CD4-positive, alpha-beta T cell treated with Interleukin-1 beta for 1 hour (primary cell): ENCODE measurements at places on chromosomes 7 and 10.

- no peak for DNase-seq
Observed at GRCh38 chr7:24200407-24200966, 83.5 kb upstream of the NPY start.

DNA sequence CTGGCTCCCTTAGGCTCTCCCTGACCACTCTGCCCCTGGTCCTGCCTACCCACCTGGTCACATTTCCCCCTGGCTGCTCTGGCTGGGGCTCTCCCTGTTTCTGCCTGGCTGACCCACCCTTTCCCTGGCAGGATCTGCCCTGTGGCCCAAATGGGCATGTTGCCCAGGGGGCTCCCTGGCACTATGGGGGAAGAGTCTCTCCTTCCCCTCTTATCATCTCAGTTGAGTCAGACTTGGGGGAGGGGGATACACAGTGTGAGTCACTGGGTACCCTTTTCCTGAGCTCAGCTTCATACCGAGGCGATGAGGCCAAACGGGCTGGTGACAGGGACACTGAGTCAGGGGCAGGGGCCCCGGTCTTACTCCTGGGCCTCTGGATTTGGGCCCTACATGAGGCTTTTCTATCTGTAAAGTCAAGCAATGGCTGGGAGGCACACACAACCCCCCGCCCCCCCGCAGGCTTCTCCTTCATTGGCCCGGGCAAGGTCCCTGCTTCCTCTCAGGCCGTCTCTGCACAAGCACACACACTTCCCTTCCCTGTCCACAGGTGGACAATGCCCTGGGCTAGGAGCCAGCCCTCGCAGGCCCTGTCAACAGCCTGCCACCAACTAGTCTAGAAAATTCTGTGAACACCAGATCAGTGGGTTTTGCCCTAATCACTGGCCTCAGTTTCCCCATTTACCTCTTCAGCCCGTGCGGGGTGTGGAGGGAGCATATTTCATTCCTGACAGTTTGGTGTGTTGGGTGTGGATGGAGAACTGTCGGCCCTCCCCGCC is 627 bp upstream of the FLNC start:
- DNase-seq: no peak

GRCh38 chr10:113610631-113611601 is 52.9 kb downstream of the NRAP start:
- no peak for DNase-seq

DNA sequence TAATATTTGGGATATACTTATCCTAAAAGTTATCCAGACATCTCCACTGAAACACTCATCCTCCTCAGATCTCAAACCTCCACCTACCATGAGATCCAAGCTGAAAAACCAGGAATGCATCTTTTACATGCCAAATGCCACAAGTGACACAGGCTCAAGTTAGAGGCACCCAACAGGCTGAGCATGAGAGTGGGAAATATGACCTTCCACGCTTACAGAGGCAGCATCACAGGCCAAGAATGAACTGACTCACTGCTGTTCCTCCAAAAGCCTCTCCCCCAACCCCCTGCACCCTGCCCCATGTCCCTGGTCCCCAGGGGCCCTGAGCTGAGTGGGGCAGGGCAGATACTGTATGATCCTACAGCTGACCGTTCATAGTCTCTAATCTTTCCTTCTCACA is 4.8 kb upstream of the MTPAP start:
- DNase-seq: no peak

- DNase-seq: no peak
Observed at GRCh38 chr10:80518143-80518806, 19.4 kb upstream of the SH2D4B start.

- DNase-seq: no peak
Observed at GRCh38 chr10:126110489-126111180, 214.3 kb downstream of the FANK1 start.

DNA sequence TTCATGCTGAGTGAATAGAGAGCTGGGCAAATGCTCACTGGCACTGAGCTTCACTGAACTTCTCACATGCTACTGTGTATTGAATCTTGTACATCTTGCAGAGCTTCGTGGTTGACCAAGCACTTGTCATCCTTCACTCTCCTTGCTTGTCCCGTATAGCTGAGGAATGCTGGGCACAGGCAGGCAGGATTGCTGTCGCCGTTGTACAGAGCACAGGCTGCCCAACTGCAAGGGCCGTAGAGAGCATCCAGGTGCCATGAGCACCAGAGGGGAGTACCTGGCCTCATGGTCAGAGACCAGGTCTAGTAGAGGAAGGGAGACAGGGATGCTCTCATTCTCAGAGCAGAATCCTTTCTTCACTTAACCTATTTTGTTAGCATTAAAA is 99.8 kb upstream of the RET start:
- no peak for DNase-seq

DNA sequence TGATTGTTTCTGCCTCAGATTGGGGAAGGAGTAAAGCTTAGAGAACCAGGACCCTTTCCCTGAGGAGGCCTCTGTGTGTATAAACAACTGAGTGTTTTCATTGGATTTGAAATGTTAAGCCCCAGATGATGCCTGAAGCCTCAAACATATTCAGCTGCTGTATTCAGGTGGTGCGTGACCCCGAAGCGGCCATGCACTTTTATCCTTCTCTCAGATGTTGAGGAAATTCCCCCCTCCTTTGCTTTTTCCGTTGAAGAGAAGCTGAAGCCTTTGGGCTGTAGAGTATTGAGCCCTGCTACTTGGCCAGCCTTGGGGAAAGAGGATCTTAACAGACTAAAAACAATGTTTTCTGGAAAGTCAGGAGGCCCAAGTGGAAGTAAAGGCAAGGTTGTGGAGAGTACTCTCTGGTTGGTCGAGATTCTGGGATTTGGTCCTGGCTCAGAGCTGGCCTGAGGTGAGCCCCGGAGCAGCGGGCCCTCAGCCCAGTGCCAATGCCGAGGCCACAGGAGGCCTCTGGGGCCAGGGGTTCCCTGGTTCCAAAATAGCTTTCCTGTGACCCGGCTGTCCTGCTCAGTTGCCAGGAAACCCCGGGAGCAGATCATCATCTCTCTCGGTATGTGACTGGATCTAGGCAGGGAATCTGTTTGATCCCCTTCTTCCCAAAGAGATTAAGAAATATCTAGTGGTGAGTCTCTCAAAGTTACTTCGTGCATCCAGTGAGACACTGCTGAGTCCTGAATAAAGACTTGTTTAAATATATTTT is 22.5 kb downstream of the FKBP6 start:
- DNase-seq: no peak

DNA sequence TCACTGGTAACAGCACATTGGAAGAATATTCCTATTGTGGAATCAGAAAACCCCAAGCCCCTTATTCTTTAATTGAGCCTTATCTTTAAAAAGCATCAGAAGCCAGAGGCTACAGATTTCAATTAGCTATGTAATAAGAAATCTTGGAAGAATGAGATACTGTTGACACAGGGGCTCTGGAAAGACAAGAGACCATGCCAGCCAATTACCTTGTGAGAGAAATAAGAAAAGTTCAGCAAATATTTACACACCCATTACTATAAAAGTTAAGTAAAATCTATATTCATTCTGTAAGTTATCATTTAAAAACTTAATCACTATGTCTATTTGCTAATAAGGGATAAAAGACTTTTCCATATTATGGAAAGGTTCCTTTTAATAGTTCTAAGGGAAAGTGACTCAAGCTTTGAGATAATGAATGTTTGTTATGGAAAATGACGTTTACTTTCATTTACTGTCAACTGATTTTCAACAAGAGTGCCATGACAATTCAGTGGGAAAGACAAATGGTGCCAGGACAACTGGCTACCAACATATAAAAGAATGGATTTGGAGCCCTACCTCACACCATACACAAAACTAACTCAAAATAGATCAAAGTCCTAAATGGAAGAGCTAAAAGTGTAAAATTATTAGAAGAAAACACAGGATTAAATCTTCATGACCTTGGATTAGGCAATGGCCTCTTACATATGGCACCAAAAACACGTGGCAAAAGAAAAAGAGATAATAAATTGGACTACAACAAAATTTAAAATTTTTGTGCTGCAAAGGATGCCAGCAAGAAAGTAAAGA is 28.3 kb downstream of the ZFAND2A start:
- no peak for DNase-seq

- no peak for DNase-seq
Observed at GRCh38 chr7:88150033-88150432, 69.8 kb downstream of the SRI start.

DNA sequence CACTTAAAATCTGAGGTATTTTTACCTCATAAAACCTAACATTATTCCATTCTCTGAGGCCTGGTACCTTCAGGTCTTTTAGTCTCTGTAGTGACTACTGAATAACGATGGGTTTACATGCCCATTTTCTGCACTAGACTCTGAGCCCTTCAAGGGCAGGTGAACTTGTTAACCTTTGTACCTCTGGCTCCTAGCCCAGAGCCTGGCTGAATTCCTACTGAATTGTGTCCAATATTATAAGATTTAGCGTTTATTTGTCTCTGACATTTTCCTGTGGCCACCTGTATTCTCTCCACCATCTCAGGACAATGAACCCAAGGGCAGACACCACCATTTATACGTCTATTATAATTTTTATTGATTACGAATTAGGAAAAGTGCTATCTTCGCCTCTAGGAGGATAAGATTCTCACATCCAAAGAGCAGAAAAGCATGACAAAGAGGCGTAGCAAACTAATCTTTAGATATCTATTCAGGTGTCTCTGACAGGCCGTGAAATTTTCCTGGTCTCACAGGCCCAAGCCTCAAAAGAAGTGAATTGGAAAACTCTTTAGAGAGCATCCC is 27.9 kb upstream of the HNRNPH3 start:
- no peak for DNase-seq

DNA sequence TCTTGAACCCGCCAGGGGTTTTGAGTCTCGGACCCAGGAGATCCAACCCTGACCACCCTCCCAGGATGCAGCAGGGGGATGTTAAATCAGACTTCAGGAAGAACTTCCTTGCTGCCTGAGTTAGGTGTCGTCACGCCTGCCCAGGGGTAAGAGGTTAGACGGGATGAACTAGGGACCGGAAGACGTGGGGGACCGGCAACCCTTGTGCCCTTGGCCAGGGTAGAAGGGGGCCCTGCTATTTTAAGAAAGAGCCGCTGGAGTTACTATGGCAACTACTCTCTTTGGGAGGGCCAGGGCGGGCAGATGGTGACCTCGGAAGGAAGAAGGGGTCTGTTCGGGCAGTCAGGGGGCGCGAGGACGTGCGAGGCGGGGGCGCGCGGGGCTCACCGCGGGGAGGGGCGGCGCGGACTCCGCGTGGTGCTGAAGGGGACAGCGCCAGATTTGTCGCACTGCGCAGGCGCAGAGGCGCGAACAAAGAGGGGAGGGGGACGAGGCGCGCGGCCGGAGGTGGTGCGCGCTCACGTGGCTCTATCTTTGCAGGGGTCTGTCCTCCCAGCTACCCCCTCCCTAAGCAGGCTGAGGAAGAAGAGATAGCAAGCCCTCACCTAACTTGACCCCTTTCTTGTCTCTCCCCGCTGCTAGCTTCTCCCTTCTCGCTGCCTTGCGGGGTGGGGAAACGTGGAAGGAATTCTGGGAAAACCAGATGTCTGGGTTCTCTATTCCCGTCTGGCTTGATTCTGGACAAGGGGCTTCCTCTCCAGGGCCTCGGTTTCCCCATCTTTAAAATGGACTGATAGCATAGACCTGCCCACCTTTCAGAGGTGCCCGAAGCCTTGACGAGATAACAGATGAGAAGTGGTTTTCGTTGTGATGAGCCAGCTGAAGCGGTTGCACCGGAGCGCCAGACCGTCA is 940 bp upstream of the PSD start:
- DNase-seq: peak; percentile 74

GRCh38 chr10:119831656-119832055 is 41.0 kb downstream of the MCMBP start:
- no peak for DNase-seq

- no peak for DNase-seq
Observed at GRCh38 chr10:11677480-11677879, 64.7 kb upstream of the ECHDC3 start.

DNA sequence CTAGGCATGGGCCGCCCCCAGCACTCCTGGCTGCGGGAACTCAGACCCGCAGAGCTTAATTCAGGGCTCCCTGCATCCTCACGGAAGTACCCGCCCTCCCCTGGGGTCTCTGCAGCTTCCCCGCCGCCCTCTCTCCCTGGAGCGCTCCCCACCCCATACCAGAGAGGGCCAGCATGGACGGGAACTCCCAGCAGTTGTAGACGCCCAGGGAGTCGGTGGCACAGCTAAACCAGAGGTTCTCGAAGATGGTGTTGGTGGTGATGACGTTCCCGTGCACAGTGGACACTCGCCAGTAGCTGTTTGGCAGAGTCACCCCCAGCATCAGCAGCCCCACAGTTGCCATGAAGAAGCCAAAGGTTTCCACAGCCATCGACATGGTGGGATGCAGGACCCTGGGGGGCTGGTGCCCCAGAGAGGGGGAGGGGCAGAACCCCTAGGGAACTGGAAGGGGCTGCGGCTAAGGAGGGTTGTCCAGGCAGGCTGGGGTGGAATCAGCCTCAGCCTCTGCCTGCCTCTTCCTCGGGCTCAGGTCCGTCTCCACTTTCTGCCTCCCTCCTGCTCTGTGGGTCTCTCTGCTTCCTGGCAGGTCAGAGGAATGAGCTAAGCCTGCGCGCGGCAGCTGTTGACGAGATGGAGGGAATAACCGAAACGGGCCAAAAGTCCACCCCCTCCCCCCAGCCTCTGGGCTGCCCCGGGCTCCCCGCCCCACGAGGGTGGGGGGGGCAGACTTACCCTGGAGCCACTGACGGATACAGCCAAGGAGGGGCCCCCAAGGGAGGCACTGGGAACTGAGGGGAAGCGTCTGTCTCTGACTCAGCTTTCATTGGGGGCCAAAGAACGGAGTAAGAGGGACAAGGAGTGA is at the start of gene CLDN15:
CLDN15 (minus strand) TSS at position 597 of the 862 bp plus-strand sequence; CDS start at position 376, 221 bp downstream.
- DNase-seq: no peak

GRCh38 chr7:46397591-46397990 is 476.5 kb upstream of the IGFBP3 start:
- no peak for DNase-seq

GRCh38 chr10:47287365-47287802 is 12.6 kb upstream of the GDF10 start:
- no peak for DNase-seq

GRCh38 chr10:33087922-33088321 is 129.9 kb upstream of the ITGB1 start:
- no peak for DNase-seq

- no peak for DNase-seq
Observed at GRCh38 chr10:43126759-43127424, 11.4 kb upstream of the CSGALNACT2 start.

- DNase-seq: no peak
Observed at GRCh38 chr10:30573721-30574431, 55.7 kb downstream of the LYZL2 start.

- DNase-seq: no peak
Observed at GRCh38 chr7:27991006-27991528, 189.5 kb downstream of the JAZF1 start.

DNA sequence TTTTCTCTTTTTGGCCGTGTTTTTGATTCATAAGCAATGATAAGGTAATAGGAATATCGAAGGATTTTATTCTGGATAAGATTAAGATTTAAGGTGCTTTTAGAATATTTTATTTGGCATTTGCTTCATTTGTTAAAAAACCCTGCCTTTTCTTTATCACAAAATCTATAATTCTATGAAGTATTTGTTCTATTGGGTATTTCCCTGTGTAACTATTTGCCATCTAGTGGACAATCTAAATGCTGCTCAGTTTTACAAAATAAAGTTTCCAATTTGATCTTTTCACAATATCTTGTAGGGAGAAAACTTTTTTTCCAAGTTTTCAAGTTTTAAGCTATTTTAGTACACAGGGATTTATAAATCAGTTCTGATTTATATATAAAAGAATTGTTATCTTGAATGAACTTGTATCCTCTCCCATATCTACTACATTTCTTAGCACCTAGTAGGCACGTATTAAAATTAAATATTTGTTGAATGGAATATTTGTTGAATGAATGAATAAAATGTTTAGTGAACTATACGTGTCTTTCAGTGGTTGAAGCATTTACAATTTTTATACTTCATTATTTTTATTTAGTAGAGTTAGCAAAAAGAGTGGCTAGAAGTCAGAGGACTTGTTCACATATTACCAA is 26.5 kb downstream of the ANKRD7 start:
- no peak for DNase-seq
